Effector memory CD4-positive, alpha-beta T cell (primary cell): ENCODE measurements at places on chromosomes 3 and 15.
A peak's percentile ranks its signal among the peaks of the same experiment; 100 is the strongest.

GRCh38 chr3:65948841-65949573, 89.7 kb downstream of the MAGI1 start:
- DNase-seq: no peak

DNA sequence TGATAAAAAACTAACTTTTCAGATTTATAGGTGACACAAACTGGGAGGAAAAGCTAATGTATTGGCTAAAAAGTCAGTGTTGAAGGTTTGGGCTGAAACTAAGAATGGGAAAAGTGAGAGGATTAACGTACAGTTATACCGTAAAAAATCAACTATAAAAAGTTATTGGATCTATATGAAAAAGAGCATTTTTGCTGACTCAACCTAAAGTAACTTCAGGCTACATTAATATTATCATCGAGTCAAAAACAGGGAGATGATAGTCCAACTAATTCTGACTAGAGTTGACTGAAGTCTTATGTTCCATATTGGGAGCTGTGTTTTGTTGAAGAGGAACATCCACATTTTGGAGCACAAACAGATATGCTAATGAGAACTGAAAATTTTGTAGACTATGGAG, 19.9 kb downstream of the ZNF654 start:
- DNase-seq: no peak

GRCh38 chr15:90686435-90687218, 30.5 kb upstream of the BLM start:
- DNase-seq: no peak

DNA sequence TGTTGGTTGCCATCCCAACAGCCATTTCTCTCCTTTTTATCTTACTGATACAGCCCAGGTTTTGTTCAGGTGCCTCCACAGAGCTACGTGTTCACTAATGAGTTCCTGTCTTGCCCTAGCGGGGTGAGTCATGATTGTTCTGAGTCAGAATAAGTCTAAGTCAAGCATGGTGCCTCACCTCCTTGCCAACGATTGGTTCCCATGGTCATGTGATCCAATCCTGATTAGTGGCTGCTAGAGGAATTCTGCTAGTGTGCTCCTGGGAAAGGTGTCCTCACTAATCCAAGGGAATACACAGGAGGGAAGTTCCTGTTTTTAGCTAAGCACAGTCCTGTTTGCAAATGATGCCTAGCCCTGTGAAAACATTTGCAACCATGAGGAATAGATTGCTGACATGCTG, 99.8 kb downstream of the NSUN3 start:
- no peak for DNase-seq

- DNase-seq: no peak
These were observed 35.4 kb downstream of the CP start for GRCh38 chr3:149186219-149186618.

GRCh38 chr3:183285828-183286457, 32.9 kb downstream of the B3GNT5 start:
- DNase-seq: peak; percentile 88

DNA sequence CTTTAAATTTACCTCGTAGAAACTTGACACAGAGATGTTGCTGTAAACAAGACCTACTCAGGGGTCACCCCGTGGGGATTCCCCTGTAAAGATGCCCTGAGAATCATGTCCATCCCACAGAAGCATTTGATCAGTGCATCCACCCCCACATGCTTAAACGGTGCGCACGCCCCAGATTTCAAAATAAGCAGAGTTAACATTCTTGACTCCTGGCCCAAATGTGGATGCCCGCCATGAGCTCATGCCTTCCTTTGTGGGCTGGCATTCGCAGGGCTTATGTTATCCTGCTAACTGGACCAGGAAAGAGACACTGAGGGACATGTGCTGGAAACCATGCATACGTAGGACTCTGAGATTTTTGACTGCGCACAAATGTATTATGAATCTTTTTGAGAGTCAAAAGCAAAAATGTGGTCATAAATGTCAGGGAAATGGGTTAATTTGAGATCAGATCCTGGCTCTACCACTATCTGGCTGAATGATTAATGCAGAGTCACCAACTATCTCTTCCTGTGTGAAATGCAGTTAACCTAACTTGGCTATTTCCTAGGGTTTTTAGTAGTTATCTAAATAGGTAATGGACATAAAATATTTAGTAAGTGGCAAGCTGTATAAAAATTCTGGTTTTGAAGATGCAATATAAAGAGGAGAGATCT, 9.1 kb upstream of the TP63 start:
- DNase-seq: no peak

- DNase-seq: no peak
These were observed 28.6 kb upstream of the TGFBR2 start for GRCh38 chr3:30577788-30578187.

DNA sequence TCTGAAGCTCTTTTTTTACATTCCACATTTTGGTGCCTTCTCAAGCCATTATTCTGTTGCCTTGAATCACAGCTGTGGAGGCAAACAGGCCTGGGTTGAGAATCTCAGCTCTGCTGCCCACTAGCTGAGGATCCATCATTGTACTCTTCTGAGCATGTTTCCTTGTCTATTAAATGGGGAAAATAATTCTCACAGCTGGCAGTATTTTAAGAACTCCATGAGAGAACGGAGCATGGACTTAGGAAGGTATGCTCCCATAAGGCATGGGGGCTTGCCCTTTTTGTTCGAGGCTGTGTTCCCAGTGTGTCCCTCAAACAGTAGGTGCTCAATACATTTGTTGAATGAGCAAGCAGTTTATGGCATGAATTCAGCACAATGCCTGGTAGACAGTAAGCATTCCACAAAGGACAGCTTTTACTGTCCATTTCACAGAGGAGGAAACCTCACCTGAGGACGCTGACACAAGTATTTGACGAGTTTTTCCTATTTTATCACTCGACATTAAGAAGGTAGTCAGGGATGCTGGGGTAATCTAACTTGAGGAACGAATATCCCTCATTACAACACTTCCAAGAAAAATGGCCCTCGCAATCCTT, 2.1 kb upstream of the PTPRG start:
- no peak for DNase-seq

DNA sequence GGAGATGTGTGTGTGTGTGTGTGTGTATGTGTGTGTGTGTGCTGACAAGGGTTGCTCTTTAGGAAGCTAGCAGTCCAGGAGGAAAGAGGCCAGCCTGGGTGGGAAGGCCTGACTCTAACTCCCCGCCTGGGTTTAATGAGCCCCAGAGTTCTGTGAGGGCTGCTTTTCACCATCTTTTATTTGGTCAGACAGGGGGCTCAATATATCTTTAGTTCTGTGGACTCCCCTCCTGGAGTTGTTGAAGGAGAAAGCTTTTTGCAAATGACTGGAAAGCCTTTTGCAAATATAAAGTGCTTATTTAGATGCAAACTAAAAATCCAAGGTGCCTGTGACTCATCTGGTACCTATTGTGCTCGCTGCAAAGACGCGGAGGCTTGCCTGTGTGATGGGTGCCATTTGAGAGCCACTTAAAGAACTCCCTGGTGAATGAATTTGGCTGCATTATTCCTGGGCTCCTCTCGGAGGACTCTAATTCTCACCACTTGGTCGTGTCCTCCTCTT, 24.5 kb downstream of the DRD3 start:
- DNase-seq: no peak

- no peak for DNase-seq
These were observed 281.2 kb upstream of the THBS1 start for GRCh38 chr15:39299486-39300267.

GRCh38 chr3:144816323-144816722, 844.7 kb downstream of the DIPK2A start:
- no peak for DNase-seq

- DNase-seq: no peak
These were observed 8.8 kb downstream of the ADPRH start for GRCh38 chr3:119588112-119588511.

GRCh38 chr15:71559098-71559497, 251.3 kb upstream of the NR2E3 start:
- DNase-seq: no peak

- no peak for DNase-seq
These were observed 107.1 kb downstream of the LPP start for GRCh38 chr3:188261011-188261410.

GRCh38 chr3:3783696-3784095, 15.5 kb upstream of the LRRN1 start:
- DNase-seq: no peak

GRCh38 chr15:83991163-83991562, 244.4 kb upstream of the GOLGA6L4 start:
- DNase-seq: no peak

DNA sequence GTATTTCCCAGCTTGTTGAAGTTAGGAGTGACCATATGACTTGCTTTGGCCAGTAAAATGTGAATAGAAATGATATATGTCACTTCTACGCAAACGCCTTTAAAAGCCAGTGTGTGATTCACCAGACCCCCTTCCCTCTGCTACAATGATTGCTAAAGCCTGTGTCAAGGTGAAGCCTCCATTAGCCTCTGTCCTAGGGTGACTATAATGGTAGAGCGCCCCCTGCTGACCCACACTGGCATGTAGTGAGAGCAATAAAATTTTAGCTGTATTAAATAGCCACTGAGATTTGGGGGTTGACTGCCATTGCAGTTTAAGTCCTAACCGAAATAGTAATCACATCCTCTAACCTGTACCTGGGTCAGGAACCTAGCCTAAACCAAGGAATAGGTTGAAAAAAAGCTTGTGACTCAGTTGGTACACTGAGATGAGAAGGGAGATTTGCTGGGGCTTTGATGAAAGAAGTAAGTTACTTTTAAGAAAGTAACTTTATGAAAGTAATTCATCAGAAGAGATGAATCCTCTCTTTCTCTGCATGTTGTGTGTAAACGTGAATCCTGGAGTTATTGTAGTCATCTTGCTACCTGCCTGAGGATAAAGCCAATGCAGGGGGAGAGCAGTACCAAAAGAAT, 52.6 kb downstream of the GTF2E1 start:
- DNase-seq: peak; percentile 55

- DNase-seq: no peak
These were observed 5.8 kb upstream of the CCR3 start for GRCh38 chr3:46236294-46237054.

GRCh38 chr15:90557186-90558084, 27.7 kb downstream of the CRTC3 start:
- no peak for DNase-seq

- no peak for DNase-seq
These were observed 49.9 kb downstream of the FNDC3B start for GRCh38 chr3:172089250-172089649.

DNA sequence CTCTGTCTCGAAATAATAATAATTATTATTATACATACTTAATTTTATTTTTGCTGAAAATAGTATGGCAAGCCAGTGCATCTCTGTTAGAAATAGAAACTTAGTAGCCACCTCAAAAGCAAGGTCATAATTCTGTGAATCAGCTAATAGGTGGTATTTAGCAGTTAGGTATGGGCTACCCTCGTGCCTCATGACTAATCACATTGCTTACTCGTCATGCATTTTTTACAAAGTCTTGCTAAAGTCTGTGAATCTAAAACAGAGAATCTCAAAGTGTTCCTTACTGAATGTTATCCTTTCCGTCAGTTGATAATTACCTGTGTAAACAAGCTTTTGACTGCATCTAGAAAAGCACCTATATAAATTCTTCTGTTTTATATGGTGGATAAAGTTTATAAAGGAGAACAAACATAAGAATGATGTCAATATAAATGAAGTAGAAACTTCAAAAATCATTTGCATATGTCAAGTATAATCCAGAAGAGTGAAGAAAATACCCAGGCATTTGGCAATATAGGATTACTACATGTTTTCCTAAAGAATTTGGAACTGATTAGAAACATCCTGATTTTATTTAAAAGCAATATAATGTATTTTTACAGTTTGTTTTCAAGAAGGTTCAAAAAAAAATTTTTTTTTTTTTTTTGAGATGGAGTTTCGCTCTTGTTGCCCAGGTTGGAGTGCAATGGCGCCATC, 6.2 kb downstream of the PPARG start:
- no peak for DNase-seq

GRCh38 chr3:194386648-194387047, 12.4 kb downstream of the GP5 start:
- no peak for DNase-seq

- no peak for DNase-seq
These were observed 61.7 kb upstream of the KCNMB2 start for GRCh38 chr3:178474526-178474925.

DNA sequence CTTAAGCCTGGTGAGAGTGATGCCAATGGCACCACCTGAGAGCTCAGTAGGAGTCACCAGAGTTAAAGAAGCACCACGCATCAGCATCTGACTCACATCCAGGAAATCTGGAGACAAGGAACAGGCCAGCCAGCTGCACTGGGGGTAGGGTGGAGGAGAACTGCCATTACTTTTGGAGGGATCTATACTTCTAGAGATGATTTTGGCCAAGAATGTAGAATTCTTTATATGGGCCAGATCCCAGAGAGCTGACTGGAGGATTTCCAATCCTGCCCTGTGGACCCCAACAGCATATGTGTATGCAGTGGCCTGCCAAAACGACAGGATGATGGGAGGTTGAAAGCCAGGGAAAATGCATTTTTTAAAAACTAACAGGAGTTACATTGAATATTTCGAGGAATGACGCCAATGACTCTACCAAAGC, 29.8 kb downstream of the CCR3 start:
- no peak for DNase-seq

DNA sequence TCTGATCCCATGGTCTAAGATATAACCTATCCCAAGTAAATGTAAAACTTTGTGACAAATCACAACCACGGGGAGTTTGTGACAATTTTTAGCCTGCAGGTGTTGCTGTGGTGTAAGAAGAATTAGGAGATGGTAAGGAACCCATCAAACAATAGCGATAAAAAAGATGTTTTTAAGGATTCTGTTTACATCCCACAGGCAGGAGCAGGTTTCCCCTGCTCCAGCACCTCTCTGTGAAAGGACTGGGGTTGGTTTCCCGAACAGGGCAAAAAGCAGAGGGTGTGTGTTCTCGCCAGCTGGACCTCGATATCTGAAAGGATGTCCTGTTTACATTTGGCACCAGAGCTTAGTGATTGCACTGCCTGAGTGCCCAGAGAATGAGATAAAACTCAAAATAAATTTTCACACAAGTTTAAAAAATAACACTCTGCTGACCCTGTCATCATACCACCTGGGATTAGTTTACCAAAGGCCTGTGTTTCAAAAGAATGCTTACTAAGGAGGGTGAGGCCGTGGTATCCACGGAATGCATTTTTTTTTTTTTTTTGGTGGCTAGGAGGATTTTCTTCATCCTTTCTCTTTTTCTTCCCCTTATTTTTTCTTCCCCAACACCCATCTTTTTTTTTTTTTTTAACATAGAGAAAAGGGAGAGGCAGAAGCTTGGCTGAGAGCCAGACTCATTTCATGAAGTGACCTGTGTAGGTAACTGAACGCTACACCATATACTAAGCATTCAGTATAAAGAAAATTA, 151.8 kb upstream of the DPH6 start:
- DNase-seq: no peak

DNA sequence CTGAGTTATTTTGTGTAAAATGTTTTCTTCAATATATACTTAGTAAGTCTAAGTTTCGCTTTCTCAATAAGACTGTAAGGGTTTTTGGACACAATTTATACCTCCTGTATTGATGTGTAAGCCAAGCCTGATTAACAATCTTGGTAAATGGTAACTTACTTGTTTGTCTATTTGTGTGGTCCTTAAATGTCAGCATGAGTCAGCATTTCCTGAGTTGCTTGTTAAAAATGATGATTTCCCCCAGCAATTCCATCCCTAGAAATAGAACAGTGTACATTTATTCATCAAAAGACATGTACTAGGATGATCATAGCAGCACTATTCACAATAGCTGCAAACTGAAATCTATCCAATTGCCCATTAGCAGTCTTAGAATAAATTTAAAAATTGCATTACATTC, 53.4 kb upstream of the LRIG1 start:
- DNase-seq: no peak

GRCh38 chr3:86381247-86381646, 609.7 kb downstream of the VGLL3 start:
- DNase-seq: no peak
